Mucosa of descending colon (tissue), 3 donors: ENCODE measurements at places on chromosomes 7 and 10.

DNA sequence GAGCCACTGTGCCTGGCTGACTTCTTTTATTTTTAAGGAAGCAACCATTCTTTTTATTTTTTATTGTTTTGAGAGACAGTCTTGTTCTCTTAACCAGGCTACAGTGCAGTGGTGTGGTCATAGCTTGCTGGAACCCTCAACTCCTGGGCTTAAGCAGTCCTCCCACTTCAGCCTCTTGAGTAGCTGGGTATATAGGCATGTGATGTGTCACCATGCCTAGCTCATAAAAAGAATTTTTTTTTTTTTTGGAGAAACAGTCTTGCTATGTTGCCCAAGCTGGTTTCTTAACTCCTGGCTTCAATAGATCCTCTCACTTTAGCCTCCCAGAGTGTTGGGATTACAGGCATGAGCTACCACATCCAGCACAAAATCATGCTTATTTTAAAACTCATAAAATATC lies 5.8 kb downstream of the MCU start:
- DNase-seq = no peak

DNA sequence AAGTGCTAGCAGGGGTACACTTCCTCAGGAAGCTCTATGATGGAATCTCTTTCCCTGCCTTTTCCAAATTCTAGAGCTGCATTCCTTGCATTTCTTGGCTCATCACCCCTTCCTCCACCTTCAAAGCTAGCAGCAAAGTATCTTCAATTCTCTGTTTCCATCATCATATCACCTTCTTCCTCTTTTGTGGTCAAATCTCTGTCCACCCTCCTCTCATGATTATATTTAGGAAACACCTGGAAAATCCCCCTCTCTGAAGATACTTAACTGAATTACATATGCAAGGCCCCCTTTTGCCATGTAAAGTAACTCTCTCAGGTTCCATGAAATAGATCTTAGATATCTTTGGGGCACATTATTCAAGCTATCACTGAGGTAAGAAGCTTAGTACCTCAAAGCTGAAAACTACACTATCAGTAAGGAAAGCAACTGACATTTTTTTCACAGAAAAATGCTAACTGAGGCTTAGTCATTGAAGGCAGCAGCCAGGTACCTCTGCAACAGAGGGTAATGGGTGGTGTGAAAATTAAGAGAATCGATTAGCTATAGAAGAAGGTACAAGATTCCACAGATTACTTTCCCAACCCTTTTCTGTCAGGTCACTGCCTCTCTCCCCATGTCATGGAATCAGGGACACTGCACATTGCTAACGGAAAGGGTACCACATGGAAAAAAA lies 197.3 kb downstream of the MACC1 start:
- DNase-seq = no peak

- DNase-seq = no peak
These were observed 5.9 kb upstream of the MYPN start for GRCh38 chr10:68103261-68103878.

DNA sequence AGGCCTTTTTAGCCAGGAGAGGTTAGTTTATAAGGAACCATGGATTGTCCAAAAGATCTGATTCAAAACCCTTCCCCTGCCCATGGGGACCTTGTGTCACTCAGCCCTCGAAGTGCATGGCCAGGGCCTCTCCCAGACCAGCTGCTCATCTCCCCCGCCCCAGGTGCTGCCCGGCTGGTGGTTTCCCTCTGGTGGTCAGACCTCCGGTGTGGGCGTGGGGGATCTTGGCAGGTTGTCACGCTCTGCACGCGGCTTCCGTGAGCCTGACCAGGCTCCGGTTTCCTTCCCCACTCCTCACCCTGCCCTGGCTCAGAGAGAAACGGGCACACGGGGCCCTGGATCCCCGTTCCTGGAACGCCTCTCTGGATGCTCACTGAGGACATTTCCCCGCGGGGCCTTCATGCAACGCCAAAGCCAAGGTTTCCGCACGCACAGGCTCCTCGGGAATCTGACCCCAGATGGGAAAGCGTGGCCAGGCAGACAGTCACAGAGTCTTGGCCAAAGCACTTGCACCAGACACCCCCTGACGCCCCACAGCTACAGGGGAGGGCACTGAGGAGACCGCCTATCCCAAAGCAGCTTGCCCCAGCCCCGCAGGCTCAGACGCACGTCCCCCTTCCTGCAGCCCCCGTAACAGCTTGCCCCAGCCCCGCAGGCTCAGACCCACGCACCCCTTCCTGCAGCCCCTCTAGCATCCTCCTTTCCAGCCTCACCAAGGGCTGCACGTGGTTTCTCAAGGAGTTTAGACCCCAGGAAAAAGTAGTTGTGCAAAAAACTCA lies 7.8 kb upstream of the DIP2C start:
- no peak for DNase-seq

DNA sequence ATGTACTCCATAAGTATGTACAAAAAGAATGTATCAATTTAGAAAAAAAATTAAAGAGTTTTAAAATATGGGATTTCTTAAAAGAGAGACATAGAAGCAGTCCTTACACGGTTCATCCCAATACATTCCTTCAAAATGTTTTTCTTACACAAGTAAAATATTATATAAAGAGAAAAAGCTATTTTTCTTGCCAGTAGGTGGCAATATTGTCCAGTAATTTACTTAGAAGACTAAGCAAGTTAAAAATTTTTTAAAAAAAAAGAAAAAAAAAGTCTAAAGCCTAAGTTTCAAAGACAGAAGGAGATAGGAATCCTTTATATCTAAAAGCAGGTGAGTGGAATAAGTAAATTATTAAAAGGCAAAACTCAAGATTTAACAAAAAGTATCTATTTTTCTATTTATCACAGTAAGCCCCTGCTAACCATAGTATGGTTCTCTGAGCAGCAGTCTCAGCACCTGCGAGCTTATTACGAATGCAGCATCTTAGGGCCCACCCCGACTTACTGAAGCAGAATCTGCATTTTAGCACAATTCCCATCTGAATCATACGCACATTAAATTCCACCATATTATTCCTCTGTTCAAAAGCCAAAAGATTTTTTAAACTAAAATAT lies 240.6 kb downstream of the DGKI start:
- no peak for DNase-seq

DNA sequence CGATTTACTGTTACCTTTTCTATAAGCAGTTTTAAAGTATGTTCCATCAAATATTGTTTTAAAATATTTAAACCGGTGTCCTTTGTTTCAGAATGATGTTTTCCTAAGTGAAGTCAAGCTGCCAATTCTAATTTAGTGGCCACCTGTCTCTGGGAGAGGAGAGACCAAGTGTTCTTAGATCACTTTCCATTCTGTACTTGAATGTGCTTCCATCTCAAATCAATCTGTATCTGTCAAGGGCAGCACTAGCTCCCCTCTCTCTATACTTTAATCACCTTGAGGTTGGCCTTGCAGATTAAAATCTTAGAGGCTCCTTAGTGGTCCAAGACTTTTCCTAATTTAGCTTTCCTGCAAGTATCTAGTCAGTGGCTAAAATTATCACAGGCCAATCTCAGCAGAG lies 49.6 kb downstream of the LGI1 start:
- no peak for DNase-seq

GRCh38 chr7:90597563-90598253 lies 1.6 kb downstream of the CDK14 start:
- no peak for DNase-seq
